ENCODE measurements at places on chromosomes 2 and 18.
A peak's percentile ranks its signal among the peaks of the same experiment; 100 is the strongest.

DNA sequence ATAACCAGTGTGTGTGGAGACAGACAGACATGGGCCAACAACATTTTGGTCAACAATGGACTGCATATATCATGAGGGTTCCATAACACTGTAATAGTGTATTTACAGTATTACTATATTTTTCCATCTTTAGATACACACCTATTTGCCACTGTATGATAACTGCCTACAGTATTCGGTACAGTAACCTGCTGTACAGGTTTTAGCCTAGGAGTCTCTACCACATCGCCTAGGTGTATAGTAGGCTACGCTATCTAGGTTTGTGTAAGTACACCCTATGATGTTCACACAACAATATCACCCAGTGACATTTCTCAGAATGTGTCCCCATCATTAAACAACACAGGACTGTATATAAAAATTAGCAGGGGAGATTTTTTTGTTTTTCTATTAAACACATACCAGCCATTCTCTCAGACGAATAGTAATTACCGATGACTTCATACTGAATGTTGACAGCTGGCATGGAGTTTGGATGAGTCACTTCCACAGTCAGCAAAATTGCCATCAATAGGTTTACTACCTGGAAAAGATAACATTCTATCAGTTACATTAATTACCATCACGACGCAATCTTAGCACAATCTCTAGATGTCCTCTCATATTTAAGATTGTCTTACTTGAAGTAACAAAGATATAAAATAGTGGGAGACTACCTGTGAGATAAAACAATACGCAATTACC, 10.8 kb downstream of the LAPTM4A start:
- peaks cover 23% of the 10 kb centered on the region for H3K36me3 ChIP-seq
- H3K4me3 ChIP-seq: no peak overlapping the region
- DNase-seq: no peak
- no peaks in the 10 kb centered on the region for H3K27me3 ChIP-seq
- H3K27ac ChIP-seq: no peak overlapping the region
- peaks cover 15% of the 10 kb centered on the region for H3K4me1 ChIP-seq

DNA sequence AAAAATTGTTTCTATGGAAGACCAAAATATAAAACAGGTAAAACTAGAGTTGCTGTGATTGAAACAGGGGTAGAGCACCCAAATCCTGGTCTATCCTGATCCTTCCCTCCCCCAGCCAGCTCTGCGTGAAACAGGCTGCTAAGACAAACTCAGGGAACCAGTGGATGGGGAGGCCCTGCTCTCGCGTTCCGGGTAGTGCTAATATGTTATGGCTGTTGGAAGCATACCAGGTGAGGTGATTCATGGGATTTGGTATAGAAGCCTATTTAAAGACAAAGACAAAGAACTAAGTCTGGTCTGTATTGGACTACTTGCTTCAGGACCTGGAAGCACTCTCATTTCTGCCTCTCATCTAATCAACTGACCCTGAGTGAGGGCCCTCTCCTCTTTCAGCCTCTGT, 63.0 kb upstream of the CCBE1 start:
- H3K27me3 ChIP-seq: peaks cover 36% of the 10 kb centered on the region
- no peak overlapping the region for H3K4me3 ChIP-seq
- H3K4me1 ChIP-seq: no peaks in the 10 kb centered on the region
- DNase-seq: no peak
- no peak overlapping the region for H3K27ac ChIP-seq

- no peak for DNase-seq
- H3K4me3 ChIP-seq: no peak overlapping the region
- no peak overlapping the region for H3K27ac ChIP-seq
- H3K4me1 ChIP-seq: peaks cover 2% of the 10 kb centered on the region
- peaks cover 32% of the 10 kb centered on the region for H3K36me3 ChIP-seq
- no peaks in the 10 kb centered on the region for H3K27me3 ChIP-seq
These were observed 102.7 kb downstream of the MYO1B start for GRCh38 chr2:191347881-191348280.

GRCh38 chr2:156405586-156405985, 30.6 kb upstream of the GPD2 start:
- no peaks in the 10 kb centered on the region for H3K36me3 ChIP-seq
- H3K27ac ChIP-seq: no peak overlapping the region
- no peak for DNase-seq
- H3K4me3 ChIP-seq: no peak overlapping the region
- H3K4me1 ChIP-seq: no peaks in the 10 kb centered on the region

DNA sequence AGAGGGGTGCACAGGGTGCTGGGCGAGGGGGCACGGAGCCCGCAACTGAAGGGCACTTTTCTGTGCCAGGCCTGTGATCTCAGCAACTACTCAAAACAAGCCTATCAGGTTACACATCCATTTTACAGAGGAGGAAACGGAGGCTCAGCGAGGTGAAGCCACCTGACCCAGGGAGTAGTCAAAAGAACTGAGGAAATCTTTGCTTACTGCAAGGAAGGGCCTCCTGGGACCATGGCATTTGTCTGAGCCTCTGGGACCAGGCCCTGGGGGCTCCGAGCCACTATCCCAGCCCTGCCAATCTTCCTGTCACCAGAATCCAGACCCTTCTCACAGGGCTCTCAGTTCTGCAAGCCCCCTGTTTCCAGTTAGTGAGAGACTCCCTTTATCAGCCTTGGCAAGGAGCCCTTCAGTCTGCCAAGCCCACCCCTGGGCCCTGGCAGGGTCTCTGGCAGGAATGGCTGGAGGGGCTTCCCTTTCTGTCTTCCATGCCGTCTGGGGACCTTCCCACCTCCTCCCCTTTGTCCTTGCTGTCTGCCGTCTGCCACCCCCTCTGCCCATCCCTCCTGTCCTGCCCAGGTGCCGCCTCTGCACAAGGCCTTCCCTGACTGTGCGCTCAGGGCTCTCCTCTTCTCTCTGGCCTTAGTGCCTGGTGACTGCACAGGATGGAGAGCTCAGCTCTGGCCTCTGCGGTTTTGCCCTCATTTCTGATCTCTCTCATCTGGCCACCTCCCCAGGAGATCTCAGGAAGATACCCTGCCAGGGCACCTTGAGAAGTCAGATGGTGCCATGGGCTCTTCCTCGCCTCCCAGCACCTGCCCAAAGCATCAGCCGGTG, 194.7 kb upstream of the GLI2 start:
- H3K36me3 ChIP-seq: no peaks in the 10 kb centered on the region
- H3K27ac ChIP-seq: peak overlapping the region; percentile 58
- DNase-seq: no peak

- no peaks in the 10 kb centered on the region for H3K27me3 ChIP-seq
- peak within 1 kb of the TSS; percentile 40 for H3K27ac ChIP-seq
- no peaks in the 10 kb centered on the region for H3K36me3 ChIP-seq
- peaks cover 39% of the 10 kb centered on the region for H3K4me1 ChIP-seq
These were observed at the start of gene CASP8 for GRCh38 chr2:201260302-201260800. Gene CASP8, plus strand, starts transcription at chr2:201260536. Its CDS starts 5,951 bp downstream, at chr2:201266487.

- no peak overlapping the region for H3K4me3 ChIP-seq
- H3K4me1 ChIP-seq: no peaks in the 10 kb centered on the region
- no peaks in the 10 kb centered on the region for H3K27me3 ChIP-seq
- DNase-seq: no peak
These were observed 1644.3 kb upstream of the NXPH2 start for GRCh38 chr2:140424471-140424870.

GRCh38 chr18:42765302-42765701, 350.2 kb downstream of the RIT2 start:
- DNase-seq: no peak
- H3K27ac ChIP-seq: no peak overlapping the region
- H3K4me1 ChIP-seq: peaks cover 8% of the 10 kb centered on the region
- H3K36me3 ChIP-seq: peaks cover 2% of the 10 kb centered on the region
- H3K27me3 ChIP-seq: no peaks in the 10 kb centered on the region

- no peak for DNase-seq
- H3K27ac ChIP-seq: no peak overlapping the region
These were observed 157.7 kb downstream of the PRKCE start for GRCh38 chr2:45809205-45809604.

GRCh38 chr18:9634856-9635255, 20.5 kb upstream of the PPP4R1 start:
- H3K4me3 ChIP-seq: no peak overlapping the region
- H3K27me3 ChIP-seq: no peaks in the 10 kb centered on the region
- DNase-seq: no peak
- no peaks in the 10 kb centered on the region for H3K4me1 ChIP-seq
- H3K27ac ChIP-seq: no peak overlapping the region

DNA sequence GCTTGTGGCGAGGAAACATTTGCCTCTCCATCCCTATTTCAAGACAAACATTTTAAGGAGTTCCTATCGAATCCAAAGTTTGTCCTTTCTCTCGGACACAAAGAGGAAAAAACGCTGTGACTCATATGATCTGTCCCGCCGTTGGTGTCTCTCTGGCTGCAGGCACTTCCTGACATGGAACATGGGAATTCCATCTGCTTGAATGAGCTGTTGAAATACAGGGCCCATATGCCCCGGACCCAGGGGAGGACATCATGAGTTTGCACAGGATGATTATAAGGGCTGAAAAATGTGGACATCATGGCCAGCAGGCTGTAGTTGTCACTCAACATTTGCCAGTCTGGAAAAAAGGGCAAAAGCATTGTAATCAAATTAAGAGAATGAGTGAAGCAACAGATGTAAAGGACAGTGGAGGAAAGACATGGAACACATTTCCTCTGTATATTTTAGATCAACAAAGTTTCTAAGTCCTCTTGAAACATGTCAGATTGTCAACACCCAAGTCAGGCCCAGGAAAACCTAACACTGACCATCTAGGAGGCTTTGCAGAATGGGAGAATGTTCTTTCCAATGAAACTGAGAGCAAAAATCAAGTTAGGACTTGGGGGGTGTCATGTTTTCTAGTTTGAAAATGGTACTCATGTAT, 103.2 kb upstream of the SMIM21 start:
- H3K4me3 ChIP-seq: no peak overlapping the region
- DNase-seq: no peak
- H3K27ac ChIP-seq: no peak overlapping the region

DNA sequence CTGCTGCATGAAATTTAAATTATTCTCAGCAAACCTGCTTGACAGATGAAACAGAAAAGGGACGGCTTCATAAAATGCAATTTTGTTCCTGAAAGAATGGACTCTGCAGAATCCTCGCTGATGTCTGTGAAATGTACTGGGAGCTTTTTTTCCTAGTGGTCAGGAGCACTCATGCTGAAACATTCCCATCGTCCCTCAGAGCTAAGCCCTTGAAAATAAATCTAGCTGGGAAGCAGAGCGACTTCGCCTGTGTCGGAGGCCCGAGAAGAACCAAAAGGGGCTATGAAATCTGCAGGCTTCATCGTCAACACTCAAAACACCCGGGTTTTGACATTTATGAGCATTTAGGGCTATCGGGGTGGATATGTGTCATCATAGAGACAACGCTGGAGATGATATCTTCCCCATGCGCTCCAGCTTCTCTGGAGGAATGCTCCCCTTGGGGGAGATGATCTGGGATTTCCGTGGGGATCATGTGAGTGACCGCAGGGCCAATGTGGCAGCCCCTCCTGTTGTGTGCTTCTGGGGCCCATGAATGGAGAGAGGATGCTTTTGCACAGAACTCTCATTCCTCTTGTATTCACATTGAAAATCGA, 182.3 kb downstream of the KLHL29 start:
- DNase-seq: no peak
- H3K27me3 ChIP-seq: peaks cover 15% of the 10 kb centered on the region
- peak overlapping the region; percentile 1 for H3K4me3 ChIP-seq
- peaks cover 2% of the 10 kb centered on the region for H3K36me3 ChIP-seq
- peaks cover 24% of the 10 kb centered on the region for H3K4me1 ChIP-seq

DNA sequence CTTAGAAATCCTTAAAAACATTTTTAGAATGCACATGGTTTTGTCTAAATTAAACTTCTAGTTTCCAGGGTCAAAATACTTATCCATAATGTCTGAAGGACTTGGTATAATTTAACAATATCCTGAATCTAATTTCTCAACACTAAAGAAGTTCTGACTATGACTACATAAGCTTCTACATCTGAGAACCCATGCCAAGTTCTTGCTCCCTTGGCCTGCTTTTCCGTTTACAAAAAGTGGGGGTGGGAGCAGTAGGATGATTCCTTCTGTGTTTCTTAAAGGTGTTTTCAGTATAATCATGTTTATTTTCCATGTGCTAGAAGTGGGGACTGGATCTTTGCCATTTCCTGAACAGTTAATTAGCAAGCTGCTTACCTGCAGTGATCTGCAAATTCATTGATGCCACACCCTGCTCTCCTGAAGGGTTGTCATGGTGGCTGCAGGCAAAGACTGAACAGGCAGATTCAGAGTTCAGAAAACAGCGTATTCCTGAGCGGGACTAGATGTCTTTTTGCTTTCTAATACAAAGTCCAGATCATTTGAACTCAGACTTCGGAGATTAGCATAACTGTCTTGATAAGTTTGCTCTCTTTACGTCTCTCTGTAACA, 36.2 kb downstream of the ADNP2 start:
- H3K36me3 ChIP-seq: no peaks in the 10 kb centered on the region
- no peak overlapping the region for H3K4me3 ChIP-seq
- no peak overlapping the region for H3K27ac ChIP-seq
- peaks cover 3% of the 10 kb centered on the region for H3K4me1 ChIP-seq

- DNase-seq: no peak
- peaks cover 12% of the 10 kb centered on the region for H3K4me1 ChIP-seq
- H3K4me3 ChIP-seq: no peak overlapping the region
- H3K27ac ChIP-seq: no peak overlapping the region
- peaks cover 7% of the 10 kb centered on the region for H3K36me3 ChIP-seq
These were observed 78.4 kb downstream of the SETBP1 start for GRCh38 chr18:44758861-44759631.

GRCh38 chr2:137437386-137437785, 526.9 kb upstream of the HNMT start:
- H3K27ac ChIP-seq: no peak overlapping the region
- DNase-seq: no peak
- no peak overlapping the region for H3K4me3 ChIP-seq
- H3K4me1 ChIP-seq: peaks cover 9% of the 10 kb centered on the region
- no peaks in the 10 kb centered on the region for H3K36me3 ChIP-seq

DNA sequence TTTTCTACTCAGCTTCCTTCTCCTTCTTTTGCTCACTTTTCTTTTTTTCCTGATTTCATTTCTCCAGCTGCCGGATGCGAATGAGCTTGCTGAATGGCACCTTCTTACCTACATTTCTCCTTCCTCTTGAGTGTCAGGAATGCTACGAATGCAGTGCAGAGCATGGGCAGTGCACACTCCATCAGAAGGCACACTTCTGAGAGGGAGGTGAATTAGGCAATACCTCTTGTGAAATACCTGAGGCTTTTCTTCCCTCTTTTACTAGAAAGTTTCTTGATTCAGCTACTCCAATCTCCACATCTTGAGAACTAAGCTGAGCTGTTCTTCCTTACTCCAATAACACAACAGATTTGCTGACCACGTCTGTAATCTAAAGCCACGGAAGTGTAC, 51.1 kb downstream of the PLEKHM3 start:
- peaks cover 21% of the 10 kb centered on the region for H3K4me1 ChIP-seq
- no peak overlapping the region for H3K27ac ChIP-seq
- no peaks in the 10 kb centered on the region for H3K36me3 ChIP-seq
- no peak for DNase-seq
- H3K4me3 ChIP-seq: no peak overlapping the region

DNA sequence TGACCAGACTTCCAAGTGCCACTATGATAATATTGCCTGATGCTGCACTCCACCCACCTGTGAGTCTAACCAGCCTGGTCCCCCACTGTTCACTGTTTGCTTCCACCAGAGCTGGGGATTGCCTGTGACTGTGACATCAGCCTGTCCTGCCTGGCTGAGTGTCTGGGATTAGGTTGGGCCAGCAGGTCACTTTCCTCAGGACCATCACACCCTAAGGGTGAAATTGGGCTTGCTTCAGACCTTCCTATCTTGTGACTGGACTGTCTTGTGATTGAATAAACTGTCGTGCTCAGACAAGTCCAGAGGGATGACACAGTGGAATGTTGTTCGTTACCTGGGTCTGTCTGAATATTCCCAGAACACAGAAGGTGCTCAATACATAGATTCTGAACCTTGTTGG, 87.4 kb upstream of the HK2 start:
- no peak overlapping the region for H3K4me3 ChIP-seq
- H3K27ac ChIP-seq: no peak overlapping the region
- H3K36me3 ChIP-seq: no peaks in the 10 kb centered on the region
- H3K4me1 ChIP-seq: peaks cover 14% of the 10 kb centered on the region

All from mesothelial cell of epicardium (in vitro differentiated cells).